EL (cell line): ENCODE measurements at places on chromosomes 7 and 10.

DNA sequence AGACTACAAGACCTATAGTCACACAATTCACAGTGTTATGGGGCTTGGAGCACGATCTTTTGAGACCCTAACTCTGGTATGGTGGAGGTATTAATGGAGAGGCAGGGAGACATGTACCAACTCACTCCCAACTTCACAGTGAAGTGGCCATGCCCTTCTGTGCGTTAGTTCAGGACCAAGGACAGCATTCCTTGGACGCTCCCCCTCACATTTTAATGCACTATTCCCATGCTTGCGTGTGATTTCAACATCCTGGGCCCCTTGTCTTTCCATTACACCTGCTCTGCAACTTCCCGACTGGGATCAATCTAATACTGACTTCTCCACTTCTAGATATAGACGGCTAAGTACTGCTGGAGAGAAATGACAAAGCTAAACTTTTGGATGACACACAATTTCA is 72.7 kb downstream of the PLCE1 start:
- peak; percentile 42 for DNase-seq

- no peak for DNase-seq
These were observed 64.3 kb downstream of the EEPD1 start for GRCh38 chr7:36217211-36217960.

DNA sequence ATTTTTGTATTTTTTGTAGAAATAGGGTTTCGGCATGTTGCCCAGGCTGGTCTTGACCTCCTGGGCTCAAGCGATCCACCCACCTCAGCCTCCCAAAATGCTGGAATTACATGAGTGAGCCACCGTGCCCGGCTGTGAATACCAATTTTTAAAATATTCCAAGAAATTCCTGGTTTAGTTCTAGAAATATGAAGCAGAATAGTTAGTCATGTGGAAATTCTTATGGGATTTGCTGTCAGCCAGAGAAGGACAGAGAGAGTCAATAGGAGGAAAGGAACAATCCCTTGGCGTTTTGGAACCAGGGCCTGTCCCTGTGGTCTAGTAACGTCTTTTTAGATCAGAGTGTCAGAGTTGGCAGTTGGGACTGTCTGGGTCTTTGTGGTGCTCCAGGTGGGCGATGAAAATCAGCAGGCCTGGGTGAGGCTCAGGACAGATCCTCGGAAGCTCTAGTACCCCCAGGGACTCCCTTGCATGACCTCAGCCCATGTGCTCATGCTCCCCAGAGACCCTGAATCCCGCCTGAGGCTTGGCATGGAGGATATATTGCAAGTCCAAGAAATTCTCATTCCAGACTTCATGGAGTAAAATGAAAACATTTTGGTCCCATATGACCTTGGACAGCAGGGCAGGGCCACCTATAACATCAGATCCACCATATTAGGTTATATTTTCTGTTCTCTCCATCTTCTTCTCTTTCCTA is 7.8 kb downstream of the NODAL start:
- DNase-seq = peak; percentile 40

DNA sequence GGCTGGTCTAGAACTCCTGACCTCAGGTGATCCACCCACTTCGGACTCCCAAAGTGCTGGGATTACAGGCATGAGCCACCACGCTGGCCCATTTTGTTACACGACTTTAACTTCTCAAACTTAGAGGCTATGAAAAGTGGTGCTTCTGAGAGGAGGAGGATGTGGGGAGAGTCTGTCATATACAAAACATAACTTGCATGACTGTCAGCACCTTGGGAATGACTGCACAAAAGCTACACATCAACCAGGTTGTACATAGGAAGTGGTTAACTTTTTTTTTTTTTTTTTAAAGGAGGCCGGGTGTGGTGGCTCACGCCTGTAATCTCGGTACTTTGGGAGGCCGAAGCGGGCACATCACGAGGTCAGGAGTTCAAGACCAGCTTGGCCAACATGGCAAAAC is 43.4 kb upstream of the GSDME start:
- no peak for DNase-seq

DNA sequence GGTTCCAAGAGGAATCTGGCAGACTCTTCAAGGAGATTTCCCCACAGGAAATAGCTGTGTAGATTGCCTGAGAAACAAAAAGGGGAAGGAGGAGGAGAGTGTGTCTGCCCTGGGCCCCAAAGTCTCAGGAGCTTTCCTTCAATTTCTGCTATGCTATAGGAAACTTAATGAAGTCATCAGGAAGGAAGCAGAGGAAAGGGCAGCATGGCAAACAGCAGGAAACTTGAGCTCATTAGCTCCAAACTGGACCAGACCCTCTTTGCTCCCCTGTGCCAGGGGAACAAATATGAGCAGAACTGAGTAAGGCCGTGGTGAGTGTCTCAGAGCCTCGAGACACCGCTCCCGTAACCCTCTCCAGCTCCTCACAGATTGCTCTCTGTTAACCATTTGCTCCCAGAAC is 4.8 kb upstream of the KCNIP2 start:
- no peak for DNase-seq

- no peak for DNase-seq
These were observed 10.9 kb downstream of the RPEL1 start for GRCh38 chr10:103256613-103257012.

GRCh38 chr7:42065942-42066341 is 171.1 kb downstream of the GLI3 start:
- DNase-seq = no peak

DNA sequence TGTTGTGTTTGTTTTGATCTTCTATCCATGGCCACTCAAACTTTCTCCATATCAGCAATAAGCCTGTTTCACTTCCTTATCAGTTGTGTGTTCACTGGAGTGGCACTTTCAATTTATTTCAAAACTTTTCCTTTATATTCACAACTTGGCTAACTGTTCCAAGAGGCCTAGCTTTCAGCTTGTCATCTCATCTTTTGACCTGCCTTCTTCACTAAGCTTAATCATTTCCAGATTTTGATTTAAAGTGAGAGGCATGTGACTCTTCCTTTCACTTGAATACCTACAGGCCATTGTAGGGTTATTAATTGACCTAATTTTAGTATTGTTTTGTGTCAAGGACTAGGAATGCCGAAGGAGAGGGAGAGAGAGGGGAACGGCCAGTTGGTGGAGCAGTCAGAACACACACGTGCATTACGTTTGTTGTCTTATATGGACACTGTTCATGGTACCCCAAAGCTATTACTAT is 5.5 kb upstream of the GNAT3 start:
- DNase-seq = no peak

- DNase-seq = no peak
These were observed 382.0 kb downstream of the SFMBT2 start for GRCh38 chr10:7028809-7029166.

DNA sequence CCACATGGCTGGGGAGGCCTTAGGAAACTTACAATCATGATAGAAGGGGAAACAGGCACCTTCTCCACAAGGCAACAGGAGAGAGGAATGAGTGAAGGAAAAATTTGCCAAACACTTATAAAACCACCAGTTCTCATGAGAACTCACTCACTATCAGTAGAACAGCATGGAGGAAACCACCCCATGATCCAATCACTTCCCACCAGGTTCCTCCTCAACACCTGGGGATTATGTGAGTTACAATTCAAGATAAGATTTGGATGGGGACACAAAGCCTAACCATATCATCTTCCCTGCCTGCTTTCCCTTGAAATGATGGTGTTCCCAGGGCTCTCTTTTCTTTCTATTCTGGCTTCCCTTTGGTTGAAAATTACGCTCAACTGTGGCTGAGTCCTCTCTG is 262.7 kb upstream of the HABP2 start:
- DNase-seq = no peak

- peak; percentile 57 for DNase-seq
These were observed 106.3 kb downstream of the ATXN7L1 start for GRCh38 chr7:105769901-105770628.

GRCh38 chr10:132482090-132482800 is 55.3 kb upstream of the INPP5A start:
- DNase-seq = peak; percentile 79

- DNase-seq = no peak
These were observed 21.6 kb downstream of the GPR26 start for GRCh38 chr10:123687758-123688157.

- no peak for DNase-seq
These were observed 175.7 kb downstream of the GFRA1 start for GRCh38 chr10:116097239-116097784.

GRCh38 chr10:128046953-128047290 is 79.3 kb downstream of the MKI67 start:
- no peak for DNase-seq

DNA sequence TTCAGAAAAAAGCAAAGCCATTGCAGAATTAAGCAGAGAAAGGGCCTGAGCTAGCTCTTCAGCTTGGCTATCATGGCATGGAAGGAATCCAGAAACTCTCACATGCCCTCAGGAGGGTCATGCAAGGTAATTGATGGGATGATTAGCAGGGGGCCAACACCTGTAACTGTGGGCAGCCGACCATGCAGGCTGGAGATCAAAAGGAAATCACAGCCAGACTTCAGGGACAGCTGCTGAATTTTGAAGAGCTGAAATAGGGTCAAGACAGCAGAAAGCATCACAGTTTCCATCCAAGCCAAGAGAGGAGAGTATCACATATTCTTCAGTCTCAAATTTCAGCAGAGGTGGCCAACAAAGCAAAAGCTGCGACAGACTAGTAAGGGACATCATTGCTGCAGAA is 239.6 kb upstream of the STEAP1 start:
- DNase-seq = no peak

- DNase-seq = no peak
These were observed 102.6 kb upstream of the GPR26 start for GRCh38 chr10:123563581-123563855.

DNA sequence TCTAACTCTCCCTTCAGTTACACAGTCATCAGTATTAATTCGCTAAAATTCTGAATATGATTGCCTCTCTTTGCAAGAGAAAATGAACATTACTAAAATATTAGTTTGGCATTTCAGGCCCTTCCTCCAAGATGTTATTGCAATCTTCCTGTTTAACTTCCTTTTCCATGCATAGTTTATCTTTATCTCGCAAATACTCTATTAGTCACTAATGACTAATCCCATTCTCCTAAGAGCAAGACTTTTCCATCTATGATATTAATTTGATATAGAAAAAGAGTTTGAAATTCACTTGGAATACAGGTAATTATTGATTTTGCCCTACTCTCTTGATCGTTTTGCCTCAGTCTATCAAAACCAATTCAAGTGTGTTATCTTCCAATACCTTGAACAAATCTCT is 41.8 kb upstream of the SEMA3A start:
- peak; percentile 65 for DNase-seq
